ENCODE measurements at places on chromosomes 7 and 10.

DNA sequence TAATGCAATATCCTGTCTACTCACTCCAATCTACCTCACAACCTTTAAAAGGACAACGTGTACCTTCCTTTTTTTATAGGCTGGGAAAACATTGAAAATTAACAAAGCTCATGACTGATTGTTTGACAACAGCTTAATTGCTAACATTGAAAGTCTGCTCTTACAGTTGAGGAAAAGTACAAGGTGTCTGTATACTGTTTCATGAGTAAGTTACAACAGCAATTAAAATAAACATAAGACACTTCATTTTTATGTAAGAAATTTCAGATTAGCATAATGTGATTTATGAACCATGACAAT lies 28.6 kb upstream of the NCAPG2 start:
- DNase-seq, result no peak

DNA sequence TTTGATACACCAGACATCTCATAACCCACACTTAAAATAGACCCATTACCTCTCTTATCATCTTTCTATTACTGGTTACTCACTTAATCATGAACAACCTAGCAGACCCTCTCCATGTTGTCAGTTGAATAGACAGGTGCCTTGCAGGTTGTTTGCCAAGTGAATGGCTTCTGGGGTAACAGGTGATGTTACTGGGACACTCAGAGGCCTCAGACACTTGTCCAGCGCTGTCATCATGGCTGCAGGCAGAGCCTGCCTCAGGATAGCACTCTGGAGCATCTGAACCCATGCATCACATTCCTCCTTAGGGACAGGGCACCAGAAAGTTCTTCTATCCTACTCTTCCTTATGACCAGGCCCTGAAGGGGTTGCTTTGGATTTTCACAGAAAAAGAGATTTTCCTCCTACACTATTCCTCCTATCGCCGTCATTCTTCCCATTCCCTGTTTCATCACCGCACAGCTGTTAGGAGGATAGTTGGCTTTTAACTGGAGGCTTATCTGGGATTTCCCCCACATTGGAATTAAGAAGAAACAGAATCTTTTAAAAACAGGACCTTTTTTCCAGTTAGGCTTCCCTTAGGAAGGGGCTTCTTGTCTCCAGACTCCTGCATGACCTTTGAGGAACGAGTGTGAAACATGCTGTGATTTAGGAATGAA lies 182.1 kb downstream of the VTI1A start:
- DNase-seq, result no peak

GRCh38 chr10:104109908-104110662 lies 11.9 kb upstream of the SFR1 start:
- DNase-seq, result peak; percentile 88

DNA sequence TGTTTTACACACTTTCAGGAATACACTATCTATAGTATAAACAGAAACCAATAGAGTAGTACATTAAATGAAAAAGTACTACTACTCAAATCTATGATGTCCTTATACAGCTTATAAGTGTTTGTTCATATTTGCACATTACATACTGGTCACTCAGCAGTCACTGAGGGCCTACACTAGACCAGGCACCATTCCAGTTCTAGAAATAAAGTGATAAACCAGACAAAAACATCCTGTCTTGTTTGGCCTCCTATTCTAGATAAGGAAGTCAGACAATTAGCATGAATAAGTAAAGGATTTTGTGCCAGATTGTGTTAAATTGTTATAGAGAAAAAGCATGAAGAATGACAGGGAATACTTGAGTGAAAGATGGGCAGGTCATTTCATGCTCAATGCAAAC lies 219.0 kb downstream of the CRPPA start:
- no peak for DNase-seq

GRCh38 chr7:132828502-132828901 lies 252.2 kb upstream of the PLXNA4 start:
- DNase-seq, result no peak

DNA sequence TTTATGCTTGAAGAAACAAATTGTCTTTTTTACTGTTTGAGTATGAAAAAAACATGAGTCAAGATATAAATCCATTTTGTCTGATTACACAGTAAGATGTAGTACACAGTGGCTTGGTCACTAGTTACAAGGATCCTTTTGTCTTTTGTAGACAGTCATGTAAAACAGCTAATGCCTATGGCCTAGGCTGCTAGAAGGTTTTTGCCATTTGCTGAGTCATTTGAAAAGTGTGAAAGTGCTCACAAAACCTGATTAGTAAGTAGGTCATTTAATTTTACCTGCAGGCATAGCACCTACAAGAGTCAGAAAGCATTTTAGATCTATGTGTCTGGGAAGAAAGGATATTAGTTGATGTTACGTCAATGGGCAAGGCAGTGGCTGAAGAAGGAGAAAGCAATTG lies 819.4 kb downstream of the MAGI2 start:
- DNase-seq, result no peak

DNA sequence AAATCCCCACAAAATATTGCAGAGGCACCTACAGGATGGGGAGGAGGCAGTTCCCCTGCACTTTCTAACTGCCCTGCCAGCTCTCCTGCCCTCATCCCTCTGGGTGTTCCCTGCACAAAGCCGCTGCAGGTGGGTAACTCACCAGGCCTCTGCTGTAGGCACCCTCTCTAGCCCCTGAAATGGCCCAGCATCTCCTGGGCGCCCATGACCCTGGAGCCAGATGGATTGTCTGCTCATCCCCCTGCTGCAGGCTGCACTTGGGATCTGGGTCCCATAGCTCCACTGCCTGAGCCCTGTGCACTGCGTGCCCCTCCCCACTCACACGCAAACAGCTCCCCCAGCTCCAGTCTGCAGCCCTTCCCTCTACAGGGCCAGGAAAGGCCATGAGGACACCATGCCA lies 130.9 kb downstream of the C10orf105 start:
- DNase-seq, result no peak

GRCh38 chr7:118590107-118590506 lies 365.6 kb downstream of the ANKRD7 start:
- no peak for DNase-seq

- DNase-seq, result peak; percentile 31
Measured at GRCh38 chr7:99141334-99141733, 2.6 kb downstream of the SMURF1 start.

- peak; percentile 71 for DNase-seq
Measured at GRCh38 chr7:28835800-28836199, 122.3 kb downstream of the TRIL start.

GRCh38 chr7:20284003-20284770 lies 46.5 kb upstream of the ITGB8 start:
- no peak for DNase-seq

DNA sequence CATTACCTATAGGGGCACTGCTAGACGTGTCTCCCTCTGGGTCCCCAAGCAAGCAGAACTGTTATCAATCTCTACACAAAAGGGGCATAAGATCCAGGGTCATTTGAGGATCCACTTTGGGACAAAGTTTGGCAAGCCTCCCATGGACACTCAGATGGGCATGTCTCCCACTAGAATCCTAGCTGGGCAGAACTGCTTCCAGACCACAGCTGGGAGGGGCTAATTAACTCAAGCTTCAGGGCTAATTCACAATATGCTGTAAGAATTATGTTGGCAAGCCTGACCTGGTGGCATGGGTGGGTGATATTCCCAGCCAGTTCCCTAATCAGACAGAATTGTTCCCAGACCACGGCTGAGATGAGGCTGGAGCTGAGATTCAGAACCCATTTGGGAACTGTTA lies 738.4 kb upstream of the FZD8 start:
- no peak for DNase-seq

- no peak for DNase-seq
Measured at GRCh38 chr10:97571622-97572021, 957 bp upstream of the ANKRD2 start.

- DNase-seq, result no peak
Measured at GRCh38 chr10:15367296-15368085, 3.6 kb downstream of the FAM171A1 start.

- DNase-seq, result no peak
Measured at GRCh38 chr10:44587488-44588318, 202.8 kb upstream of the CXCL12 start.

DNA sequence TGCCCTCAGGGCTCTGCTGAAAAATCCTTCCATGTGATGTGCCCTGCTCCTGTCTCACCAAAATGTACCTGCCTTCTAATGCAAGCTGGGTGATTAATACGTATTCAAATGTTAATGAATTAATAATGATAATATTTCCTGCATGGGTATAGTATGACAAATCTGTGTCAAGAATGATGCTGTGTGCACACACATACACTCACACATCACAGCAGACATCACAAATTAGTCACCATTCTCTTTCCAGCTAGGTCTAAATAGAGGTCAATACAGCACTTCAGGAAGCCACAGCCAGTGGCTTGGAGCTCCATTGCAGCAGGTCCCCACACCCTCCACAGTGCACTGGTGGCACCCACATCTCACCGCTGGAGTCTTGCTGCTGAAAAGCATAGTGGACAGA lies 681.2 kb upstream of the NRP1 start:
- DNase-seq, result peak; percentile 6

GRCh38 chr7:155591055-155591775 lies 44.9 kb upstream of the CNPY1 start:
- DNase-seq, result no peak

GRCh38 chr7:92740700-92741126 lies 95.7 kb downstream of the CDK6 start:
- DNase-seq, result peak; percentile 84

DNA sequence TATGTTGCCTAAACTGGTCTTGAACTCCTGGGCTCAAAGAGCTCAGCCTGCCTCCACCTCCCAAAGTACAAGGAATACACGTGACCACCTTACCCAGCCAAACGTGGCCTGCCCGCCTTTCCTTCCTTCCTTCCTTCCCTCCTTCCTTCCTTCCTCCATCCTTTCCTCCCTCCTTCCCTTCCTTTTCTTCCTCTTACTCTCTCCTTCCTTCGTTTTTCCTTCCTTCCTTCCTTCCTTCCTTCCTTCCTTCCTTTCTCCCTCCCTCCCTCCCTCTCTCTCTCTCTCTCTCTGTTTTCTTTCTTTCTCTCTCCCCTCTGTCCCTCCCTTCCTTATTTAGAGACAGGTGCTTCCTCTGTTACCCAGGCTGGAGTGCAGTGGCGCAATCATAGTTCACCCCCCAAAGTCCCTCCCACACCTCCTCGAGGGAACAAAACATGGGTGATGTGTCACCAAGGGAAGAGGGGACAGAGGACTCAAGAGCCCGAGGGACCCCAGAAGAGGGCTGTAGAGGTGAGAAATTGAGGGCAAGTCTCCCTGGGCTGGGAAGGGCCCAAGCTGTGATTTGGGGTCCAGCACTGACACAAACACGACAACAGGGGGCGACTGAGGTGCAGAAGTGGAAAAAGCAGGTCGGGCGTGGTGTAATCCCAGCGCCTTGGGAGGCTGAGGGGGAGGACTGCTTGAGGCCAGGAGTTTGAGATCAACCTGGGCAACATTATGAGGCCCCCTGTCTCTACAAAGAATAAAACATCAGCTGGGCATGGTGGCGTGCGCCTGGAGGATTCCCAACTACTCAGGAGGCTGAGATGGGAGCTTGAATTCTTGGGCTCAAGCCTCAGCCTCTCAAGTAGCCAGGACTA lies 28.1 kb downstream of the EPHB4 start:
- DNase-seq, result peak; percentile 78

- DNase-seq, result peak; percentile 91
Measured at GRCh38 chr7:107564553-107565298, 955 bp downstream of the DUS4L start.

DNA sequence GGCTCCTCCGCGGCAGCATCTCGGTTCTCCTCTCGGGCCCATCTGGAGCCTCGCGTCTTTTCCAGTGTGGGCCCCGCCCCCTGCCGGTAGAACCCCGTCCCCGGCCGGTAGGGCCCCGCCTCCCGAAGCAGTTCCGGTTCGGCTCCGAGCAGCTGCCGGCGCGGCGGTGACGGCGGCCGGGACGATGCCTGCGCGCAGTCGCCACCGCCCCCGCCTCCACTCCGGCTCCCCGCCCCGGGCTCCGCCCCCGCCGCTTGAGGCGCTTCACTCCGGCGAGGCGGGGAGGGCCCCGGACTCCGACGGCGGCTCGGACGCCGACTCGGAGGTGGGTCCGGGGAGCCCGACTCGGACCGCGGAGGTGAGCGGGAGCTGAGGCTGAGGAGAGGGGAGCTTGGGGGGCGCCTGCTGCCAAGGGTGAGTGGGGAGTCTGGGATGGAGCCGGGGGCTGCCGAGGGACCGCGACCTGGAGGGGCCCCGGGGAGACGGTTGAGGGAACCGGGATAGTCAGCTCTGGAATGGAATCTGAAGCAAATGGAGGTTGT lies at the start of gene SAMD8:
TSS of gene SAMD8 (plus strand) at position 292 of the 542 bp plus-strand sequence. CDS start 38,873 bp downstream, outside the sequence.
- DNase-seq, result peak; percentile 98

GRCh38 chr7:77457779-77458178 lies 41.6 kb upstream of the GSAP start:
- DNase-seq, result no peak

DNA sequence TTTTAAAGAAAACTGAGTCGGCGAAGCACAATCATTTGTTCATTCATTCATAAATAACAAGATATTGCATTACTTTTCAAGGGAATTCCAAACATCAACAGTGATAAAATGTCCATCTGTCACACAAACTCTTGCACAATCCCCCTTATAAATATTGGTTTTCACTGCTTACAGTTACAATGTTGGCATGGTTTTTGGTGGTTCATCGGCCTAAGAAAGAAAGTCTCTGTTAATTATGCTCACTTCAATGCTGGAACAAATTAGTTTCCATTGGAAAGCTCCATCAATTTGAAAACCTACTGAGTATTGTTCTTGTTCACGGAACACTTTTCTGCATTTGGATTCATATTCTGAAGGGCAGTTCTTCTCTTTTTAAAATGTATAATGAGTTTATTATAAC lies 188.5 kb downstream of the JAZF1 start:
- DNase-seq, result no peak

- no peak for DNase-seq
Measured at GRCh38 chr7:65459438-65459837, 85.8 kb downstream of the ZNF92 start.

GRCh38 chr10:948347-948746 lies 16.8 kb upstream of the LARP4B start:
- no peak for DNase-seq

- DNase-seq, result peak; percentile 88
Measured at GRCh38 chr10:104317269-104317710, 21.0 kb downstream of the ITPRIP start.

DNA sequence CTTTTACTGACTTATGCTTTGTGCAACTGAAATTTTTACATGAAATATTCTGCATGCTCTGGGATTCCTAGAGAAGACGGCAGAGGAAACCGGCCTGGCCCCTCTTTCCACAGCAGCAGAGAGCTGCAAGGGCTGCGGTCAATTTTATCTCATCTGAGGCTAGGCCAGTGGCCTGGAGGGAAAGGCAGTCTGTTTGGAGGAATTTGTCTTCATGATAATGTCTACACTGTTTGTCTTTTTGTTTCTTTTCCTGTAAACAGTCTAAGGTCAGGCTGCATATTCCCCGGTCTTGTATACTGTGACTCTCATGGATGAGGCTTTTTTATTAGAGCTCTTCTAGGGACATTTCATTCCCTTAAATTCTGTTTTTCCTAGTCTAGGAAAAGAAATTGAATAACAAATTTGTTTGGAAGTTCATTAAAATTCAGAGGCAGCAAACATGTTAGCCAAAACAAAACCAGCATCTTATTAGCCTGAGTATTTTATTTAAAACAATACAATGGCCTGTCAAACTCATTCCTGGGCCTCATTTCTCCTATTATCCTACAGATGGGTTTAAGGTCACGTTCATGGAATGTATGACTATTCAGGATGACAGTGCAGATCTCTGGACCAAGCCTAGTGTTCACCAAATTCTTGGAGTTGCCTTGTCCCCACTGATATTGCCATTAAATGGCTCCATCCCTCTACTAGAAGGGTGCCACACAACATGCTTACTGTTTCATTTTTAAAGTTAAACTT lies 26.4 kb downstream of the LAMB4 start:
- DNase-seq, result peak; percentile 53

GRCh38 chr7:103810112-103810744 lies 179.2 kb downstream of the RELN start:
- no peak for DNase-seq
